ENCODE measurements at places on chromosomes 16 and 17.

DNA sequence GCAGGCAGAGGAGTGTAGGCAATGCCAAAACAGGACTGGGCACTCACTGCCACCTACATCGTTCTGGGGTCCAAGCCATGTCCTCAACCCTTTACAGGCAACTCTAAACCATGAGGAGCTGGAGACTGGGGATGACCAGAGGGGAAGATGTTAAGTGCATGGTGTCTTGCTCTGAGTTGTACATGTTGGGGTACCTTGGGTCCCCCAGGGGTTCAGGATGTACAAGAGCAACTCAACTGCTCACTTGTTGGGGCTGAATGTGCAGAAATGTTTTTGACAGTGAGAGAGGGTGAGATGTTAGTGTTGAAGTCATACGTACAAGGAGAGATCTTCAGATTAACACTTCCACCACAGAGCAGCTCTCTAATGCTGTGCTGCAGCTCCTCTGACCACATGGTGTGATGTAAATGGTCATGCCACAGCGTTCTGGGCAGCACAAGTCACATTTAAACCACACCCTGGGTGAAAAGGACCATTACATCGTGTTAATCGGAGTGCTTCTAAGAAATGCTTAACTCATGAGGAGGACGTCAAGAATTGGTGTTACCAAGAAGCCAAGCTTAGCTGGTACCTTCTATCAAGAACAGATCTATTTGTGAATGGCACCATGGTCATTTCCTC, 2.4 kb downstream of the CCL18 start:
- DNase-seq = no peak

DNA sequence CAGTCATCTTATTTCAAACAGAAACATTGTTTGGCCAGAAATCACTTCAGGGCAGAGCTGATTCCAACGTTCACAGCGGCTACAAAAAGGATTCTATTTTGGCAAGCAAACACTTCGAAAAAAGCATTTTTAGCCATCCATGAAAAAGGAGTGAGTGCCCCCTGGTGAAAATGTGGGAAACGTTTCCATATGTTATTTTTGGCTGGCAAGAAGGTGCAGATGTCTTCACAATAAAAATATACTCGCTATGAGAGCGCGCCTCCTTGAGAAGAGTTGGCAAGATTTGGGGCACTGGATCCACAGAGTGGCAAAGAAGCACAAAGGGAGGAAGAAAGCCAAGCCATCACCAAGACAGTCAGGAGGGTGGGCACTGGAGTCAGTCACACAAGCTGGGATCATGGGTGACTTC, 191.1 kb downstream of the CHD9NB start:
- DNase-seq = peak; percentile 58

- peak; percentile 13 for DNase-seq
Measured at GRCh38 chr17:1153795-1154546, 25.8 kb downstream of the ABR start.

DNA sequence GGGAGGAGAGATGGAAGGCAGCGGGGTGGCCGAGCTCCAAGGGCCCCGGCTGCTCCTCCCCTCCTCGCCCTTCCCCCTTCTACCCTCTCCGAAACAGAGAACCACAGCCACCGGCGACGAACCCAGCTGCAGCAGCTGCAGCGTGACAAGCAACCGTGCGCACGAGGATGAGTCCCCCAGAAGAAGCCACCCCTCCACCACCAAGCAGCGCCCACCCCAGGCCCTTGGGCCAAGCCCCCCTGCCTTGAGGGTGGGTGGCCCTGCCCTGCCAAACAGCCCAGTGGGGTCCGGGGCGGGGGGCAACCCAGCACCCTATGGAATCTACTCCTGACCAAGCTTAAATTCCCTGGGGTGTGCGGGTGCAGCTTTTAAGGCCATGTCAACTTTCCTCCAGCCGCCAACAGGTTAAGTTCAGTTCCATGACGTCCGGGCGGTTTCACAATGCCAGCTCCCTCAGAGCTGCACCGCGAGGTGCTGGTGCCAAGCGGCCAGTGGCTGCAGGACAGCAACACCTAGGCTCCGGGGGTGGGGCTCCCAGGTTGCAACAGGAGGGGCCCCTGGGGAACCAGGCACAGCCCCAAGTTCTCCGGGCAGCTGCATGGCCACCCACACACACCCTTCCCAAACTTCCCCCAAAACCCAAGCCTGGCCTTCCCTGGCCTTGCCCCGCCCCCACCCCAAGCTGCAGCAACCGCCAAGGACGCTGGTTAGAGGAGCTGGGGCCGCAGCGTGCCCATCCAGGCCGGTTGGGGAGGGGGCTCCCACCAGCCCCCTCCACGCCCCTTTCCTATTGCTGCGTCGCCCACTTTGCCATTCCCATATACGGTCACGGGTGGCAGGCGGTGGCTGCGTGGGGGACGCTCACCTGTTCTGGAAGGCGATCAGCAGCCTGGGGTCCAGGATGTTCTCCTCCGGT, 2.0 kb downstream of the CBX4 start:
- DNase-seq = peak; percentile 91

GRCh38 chr17:50627782-50628601, 6.7 kb upstream of the ABCC3 start:
- peak; percentile 85 for DNase-seq

DNA sequence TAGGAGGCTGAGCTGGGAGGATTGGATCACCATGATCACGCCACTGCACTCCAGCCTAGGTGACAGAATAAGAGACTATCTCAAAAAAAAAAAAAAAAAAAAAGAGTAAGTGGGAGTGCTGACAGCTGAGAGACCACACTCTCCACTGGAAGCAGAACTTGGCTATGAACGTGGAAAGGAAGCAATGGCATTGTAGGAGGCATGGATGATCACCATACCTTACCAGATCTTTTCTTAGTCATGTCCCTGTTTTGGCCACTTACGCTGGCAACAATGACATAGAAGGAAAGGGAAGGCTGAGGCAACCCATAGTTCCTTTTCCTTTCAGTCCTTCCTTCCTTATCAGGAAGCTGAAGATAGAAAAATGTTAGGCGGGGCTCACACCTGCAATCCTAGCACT, 3.7 kb upstream of the ATP1B2 start:
- DNase-seq = no peak

GRCh38 chr16:89623511-89624261, 10.2 kb downstream of the DPEP1 start:
- DNase-seq = no peak

- peak; percentile 30 for DNase-seq
Measured at GRCh38 chr17:39400547-39401411, 647 bp downstream of the FBXL20 start.

DNA sequence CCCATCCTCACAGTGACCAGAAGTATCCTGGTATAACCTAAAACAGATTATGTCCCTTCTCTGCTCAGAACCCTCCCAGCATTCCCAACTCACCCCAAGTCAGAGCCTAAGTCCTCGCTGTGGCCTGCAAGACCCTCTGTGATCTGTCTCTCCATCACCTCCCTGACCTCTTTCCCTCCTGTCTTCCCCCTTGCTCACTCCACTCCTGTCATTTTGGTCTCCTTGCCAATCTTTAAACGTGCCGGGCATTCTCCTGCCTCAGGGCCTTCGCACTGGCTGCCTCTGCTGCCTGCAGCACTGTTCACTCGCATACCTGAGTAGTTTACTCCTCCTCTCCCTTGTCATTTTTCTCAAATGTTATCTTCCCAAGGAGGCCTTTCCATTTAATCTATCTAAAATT, 97.7 kb downstream of the GSG1L start:
- no peak for DNase-seq

GRCh38 chr17:63041251-63041650, 75.2 kb downstream of the TANC2 start:
- DNase-seq = no peak

GRCh38 chr17:7858522-7858810, 663 bp downstream of the CYB5D1 start:
- DNase-seq = no peak

DNA sequence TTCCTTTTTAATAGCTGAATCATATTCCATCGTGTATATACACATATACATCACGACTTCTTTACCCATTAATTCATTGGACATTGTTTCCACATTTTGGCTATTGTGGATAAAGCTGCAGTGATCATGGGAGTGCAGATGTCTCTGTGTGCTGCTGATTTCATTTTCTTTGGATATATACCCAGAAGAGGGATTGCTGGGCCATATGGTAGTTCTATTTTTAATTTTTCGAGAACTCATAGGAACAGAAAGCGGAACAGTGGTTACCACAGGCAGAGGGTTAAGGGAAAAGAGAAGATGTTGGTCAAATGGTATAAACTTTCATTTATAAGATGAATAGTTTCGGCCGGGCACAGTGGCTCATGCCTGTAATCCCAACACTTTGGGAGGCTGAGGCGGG, 187.4 kb upstream of the MYOCD start:
- no peak for DNase-seq

- no peak for DNase-seq
Measured at GRCh38 chr17:6683730-6684459, 29.3 kb downstream of the SLC13A5 start.

DNA sequence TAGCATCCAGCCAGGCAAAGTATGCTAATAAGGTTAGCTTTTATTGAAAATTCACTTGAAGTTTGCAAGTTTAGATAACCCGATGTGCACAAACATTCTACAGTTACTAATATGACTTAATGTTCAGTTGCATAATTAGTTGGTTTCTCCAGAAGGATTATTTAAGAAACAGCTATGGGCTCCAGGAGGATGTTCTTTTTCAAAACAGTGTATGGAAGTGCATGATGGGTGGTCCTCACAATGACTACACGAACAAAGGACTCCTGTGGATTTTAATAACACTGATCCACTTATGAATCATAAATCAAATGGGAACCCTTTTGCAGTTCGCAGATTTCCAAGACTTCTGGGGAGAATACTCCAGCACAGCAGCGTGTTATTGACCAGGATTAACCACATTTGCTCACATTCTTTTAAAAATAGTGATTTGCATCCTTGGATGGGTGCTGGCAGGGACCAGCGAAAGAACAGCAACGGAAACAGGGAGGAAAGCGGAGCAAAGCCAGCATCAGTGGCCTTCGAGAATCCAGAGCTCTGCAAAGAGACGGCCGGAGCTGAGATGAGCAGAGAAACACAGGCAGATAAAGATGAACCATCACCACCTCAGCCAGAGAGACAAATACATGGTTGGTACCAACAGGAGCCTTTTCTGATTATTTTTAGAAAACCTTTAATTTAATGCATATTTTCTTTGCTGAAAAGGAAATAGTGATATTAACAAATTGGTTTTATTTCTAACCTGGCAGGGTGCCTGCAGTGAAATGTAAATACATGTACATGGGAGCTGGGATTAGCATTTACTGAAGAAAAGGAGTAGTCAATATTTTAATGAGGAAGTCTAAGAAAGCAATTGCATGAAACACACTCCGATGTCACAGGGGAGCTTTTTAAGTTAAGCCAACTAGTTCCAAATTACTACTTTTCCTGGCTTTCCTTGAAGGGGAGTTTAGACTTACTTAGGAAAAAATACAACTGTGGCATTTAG, 623.2 kb upstream of the ZFHX3 start:
- DNase-seq = no peak

DNA sequence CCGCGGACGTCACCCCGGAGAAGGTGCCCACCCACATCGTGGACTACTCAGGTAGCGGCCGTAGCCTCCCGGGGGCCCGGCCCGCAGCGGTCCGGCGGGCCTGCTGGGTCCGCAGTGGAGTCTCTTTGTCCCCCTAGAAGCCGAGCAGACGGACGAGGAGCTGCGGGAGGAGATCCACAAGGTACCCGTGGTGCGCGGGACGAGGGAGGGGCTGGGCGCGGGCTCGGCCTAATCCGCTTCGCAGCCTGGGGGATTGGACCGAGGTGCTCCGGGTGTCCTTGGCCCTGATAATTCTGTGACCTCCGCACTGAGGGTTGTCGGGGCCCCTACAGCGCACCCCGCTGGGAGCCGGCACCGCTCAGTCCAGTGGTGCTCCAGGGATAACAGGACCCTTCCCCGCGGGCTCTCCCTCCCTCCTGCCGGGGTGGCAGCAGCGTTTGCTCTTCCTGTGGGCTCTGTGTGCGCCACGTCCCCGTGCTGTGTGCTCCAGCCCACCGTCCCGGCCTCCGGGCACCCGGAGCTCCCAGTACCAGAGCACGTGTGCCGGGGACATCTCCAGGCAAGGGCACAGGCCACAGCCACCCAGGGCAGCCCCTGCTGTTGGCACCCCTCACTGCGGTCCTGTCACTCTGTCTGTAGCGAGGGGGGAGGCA, 713 bp downstream of the RHOT2 start:
- DNase-seq = peak; percentile 9

- no peak for DNase-seq
Measured at GRCh38 chr16:4989391-4990006, 31.4 kb downstream of the SEC14L5 start.

DNA sequence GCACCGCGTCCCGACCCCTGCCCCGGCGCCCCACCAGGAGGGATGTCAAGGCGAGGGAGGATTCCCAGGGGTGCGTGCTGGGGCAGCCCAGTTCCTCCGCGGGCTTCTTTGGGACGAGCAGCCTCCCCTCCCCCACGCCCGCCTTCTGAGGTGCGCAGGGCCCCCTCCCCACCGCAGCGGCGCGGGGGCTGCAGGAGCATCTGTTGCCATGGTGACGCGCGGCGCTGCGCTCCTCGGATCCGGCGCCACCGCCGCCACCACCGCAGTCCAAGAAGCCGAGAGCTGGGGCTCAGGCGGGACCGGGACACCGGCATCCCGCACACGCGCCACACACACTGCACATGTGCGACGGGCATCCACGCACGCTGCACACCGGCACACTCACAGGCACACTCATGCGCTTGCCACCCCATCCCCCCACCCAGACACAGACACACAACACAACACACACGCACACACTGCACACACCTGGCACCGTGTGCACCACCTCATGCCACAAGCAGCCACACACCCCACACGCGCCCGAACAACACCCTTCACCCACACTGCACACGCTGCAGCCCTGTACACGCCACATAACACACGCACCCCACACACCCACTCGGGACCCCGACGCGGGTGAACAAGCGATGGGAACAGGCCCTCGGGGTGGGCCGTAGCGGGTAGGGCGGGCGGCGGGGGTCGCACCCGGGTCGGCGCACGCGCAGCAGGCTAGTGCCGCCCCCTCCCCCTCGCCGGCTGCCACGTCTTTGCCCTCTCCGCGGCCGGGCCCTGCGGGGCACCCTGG, 17.0 kb downstream of the ENPP7 start:
- no peak for DNase-seq

DNA sequence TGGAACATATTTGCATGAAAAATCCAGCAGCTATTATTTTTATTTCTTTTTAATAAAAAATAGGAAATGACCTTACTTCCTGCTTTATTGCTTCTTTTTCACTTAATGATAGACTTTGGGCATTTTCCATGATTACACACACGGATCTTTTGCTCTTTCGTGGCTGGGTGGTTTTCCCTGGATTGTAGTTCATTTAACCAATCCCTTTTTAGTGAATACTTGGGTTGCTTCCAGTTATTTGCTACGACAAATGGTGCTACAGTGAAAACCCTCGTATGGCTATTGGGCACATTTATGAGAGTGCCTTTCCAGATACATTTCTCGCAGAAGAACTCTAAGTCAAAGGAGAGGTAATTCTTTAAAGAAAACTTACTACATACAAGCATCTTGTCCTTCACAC, 38.6 kb downstream of the FOXL1 start:
- DNase-seq = no peak

All from HT-29 (cell line).